ENCODE measurements at places on chromosomes 2 and 18.

GRCh38 chr2:31108561-31109286, 29.5 kb downstream of the GALNT14 start:
- no peak for DNase-seq

- no peak for DNase-seq
Measured at GRCh38 chr18:5961097-5961827, 65.9 kb upstream of the TMEM200C start.

GRCh38 chr2:174561283-174561971, 36.2 kb downstream of the WIPF1 start:
- no peak for DNase-seq

- DNase-seq: no peak
Measured at GRCh38 chr18:62409821-62410220, 84.7 kb downstream of the TNFRSF11A start.

DNA sequence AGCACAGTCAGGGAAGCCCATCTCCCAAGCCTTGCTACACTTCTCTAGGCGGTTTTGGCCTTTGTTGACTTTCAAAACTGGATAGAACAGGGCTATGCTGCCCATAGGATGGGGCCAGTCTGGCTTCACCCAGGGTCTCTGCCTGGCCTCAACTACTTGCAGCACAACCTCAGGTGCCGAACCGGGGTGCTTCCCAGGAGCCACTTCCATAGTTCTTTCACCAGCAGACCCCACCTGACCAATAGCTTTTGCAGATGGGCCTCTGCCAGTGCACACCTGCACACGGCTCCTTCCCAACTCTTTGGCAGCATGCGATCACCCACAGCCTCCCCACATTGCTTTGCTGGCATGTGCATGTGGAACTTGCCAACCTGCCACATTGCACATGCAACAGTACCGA, 331.6 kb downstream of the CPS1 start:
- DNase-seq: no peak

DNA sequence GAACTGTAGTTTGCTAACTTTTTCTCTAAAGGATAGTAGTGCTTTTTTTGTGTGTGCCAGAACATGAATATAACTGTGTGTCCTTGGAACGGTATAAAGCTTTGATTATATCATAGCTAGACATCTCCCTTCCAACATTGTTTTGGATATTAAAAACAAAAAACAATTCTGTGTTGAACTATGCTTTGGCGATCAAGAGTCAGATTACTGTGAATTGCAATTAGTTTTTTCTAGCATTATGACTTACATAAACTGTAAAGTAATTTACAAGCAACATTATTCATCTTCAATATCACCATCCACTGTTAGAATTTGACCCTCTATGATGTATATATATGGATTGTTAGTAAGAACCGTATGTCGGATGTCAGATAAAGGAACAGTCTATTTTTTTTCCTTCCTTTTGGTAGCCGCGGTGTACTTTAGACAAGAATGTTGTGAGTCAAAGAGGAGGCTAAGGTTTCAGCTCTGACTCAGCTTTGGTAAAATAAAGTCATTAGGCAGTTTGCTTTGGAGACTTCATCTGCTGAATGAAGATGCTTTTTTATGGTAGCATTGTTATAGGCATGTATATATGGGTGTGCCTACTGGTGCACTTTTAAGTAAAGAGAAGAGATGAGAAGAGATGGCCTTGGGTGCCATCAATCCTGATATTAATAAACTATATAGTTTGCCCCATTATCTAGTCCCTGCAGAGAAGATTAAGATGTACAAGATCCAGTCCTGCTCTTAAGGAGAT, 76.4 kb downstream of the LTBP1 start:
- DNase-seq: peak; percentile 94

DNA sequence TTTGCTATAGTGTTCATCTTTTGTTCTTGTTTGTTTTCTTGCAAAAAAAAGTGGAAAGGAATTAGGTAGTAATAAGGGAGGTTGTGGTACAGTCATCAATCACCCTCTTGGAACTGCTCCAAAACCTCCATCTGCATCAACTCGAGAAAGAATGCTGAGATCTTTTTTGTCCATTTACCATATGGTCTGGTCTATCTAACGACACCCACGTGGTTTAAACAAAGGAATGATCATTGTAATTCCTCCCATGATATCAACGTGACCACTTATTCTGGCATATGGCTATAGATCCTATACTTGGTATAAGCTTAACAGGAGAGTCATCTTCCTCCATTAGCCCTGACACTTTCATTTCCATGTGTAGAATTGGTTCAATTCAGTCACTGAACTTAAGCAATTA, 1025.3 kb upstream of the NXPH2 start:
- DNase-seq: no peak

- no peak for DNase-seq
Measured at GRCh38 chr2:172081221-172082022, 3.9 kb upstream of the DLX1 start.

DNA sequence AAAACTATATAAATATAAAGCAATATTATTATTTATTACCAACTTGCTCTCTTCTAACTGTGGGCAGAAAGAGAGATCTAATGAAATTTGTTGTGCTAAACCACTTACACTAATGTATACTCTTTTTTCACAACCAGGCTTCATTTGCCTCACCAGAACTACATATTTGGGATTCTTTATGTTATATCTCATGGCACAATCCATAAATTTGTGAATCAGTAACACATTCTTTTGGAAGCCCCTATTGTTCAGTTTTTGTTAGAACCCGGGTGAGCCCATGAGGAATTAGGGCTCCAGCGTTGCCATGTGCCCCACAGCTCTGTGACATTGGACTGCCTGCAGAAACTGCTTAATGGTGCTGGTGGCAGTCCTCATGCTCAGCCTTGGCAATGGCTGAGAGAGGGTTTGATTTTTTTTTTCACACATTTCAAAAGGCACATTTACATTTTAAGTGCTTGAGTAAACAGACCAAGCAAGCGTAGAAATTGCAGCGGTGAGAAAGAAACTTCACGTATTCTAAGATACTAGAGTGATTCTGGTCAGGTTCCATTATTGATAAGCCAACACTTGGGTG, 15.3 kb downstream of the VIT start:
- DNase-seq: peak; percentile 28

DNA sequence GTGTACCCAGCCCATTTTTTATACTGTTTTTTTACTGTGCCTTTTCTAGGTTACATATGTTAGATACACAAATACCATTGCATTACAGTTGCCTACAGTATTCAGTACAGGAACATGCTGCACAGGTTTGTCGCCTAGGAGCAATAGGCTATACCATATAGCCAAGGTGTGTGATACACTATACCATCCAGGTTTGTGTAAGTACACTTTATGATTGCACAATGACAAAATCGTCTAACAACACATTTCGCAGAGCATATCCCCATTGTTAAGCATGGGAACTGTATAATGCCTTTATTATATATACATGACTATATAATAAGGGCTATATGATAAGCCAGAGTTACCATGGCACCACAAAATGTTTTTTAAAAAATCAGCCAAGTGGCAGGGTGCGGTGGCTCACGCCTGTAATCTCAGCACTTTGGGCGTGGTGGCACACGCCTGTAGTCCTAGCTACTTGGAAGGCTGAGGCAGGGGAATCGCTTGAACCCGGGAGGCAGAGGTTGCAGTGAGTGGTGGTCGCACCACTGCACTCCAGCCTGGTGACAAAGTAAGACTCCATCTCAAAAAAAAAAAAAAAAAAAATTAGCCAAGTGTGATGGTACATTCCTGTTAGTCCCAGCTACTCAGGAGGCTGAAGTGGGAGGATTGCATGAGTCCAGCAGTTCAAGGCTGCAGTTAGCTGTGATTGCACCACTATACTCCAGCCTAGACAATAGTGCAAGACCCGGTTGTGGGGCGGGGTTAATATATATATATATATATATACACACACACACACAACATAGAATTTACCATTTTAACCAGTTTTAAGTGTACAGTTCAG, 2.8 kb upstream of the CENPA start:
- DNase-seq: no peak

DNA sequence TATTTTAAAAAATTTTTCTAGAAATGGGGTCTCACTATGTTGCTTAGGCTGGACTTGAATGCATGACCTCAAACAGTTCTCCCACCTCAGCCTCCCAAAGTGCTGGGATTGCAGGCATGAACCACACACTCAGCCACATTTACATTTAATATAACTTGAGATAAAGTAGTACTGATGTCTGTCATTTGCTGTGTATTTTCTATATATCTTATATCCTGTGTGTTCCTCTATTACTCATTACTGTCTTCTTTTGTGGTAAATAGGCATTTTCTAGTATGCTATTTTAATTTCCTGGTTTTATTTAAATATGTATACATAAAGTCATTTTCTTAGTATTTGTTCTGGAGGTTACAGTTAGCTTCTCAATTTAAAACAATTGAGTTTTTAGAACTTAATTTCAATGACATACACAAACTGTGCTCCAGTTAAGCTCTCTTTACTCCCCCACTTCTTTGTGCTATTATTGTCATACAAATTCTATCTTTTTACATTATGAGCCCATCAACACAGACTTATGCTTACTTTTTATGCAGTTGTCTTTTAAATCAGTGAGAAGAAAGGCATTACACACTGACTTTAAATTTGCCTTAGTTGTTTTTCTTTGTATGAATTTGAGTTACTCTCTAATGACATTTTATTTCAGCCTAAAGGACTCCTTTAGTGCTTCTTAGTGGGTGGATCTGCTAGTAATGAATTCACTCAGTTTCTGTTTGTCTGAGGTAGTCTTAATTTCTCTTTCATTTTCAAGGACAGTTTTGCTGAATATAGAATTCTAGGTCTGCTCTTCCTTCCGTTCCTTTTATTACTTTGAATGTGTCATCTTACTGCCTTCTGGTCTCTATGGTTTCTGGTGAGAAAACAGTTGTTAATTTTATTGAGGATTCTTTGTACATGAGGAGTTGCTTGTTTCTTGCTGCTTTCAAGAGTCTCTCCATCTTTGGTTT, 6.2 kb upstream of the INPP4A start:
- DNase-seq: peak; percentile 5
